Subcutaneous preadipocyte (primary cell): ENCODE measurements at places on chromosomes 1 and 21. TPM values are rescaled to one million over a fixed set of nuclear protein-coding genes. Genes with fewer than 3 reads are reported as not detected.

GJA4 gene
- not detected in 2 replicates for total RNA-seq

HORMAD1 gene
- total RNA-seq, result under 0.01 TPM in 1 of 2 replicates, not detected in the other

TMPRSS2 gene
- not detected in 2 replicates for total RNA-seq

HRNR gene
- not detected in 2 replicates for total RNA-seq

THEM5 gene
- not detected in 2 replicates for total RNA-seq

MYOC gene
- total RNA-seq, result not detected in 2 replicates

HNRNPR gene
- 65.4 and 90.5 TPM in 2 replicates for total RNA-seq

TNFRSF4 gene
- under 0.01 TPM in 1 of 2 replicates, not detected in the other for total RNA-seq

TMEM63A gene
- total RNA-seq, result 15.1 and 28.2 TPM in 2 replicates

DMRTA2 gene
- not detected in 2 replicates for total RNA-seq

ALPL gene
- total RNA-seq, result 7.3 TPM in 1 of 2 replicates, not detected in the other

CSF1 gene
- 45.0 and 64.7 TPM in 2 replicates for total RNA-seq

SH2D1B gene
- under 0.01 TPM in 2 replicates for total RNA-seq

FUCA1 gene
- total RNA-seq, result 1.2 and 1.5 TPM in 2 replicates

OR2G6 gene
- not detected in 2 replicates for total RNA-seq

PROX1 gene
- 0.20 and 0.37 TPM in 2 replicates for total RNA-seq

ERG gene
- under 0.01 and 0.39 TPM in 2 replicates for total RNA-seq

MTARC2 gene
- total RNA-seq, result 2.9 and 3.1 TPM in 2 replicates

OR2M3 gene
- not detected in 2 replicates for total RNA-seq

INSRR gene
- not detected in 2 replicates for total RNA-seq

RGS18 gene
- not detected in 2 replicates for total RNA-seq

ESRRG gene
- not detected in 2 replicates for total RNA-seq

LMOD1 gene
- 0.20 and 1.8 TPM in 2 replicates for total RNA-seq

RIPK4 gene
- total RNA-seq, result under 0.01 TPM in 1 of 2 replicates, not detected in the other

ATAD3C gene
- 0.20 TPM in 1 of 2 replicates, not detected in the other for total RNA-seq

CFAP141 gene
- not detected in 2 replicates for total RNA-seq

RHEX gene
- not detected in 2 replicates for total RNA-seq

SEC16B gene
- 1.2 and 2.6 TPM in 2 replicates for total RNA-seq

SGIP1 gene
- total RNA-seq, result 6.8 and 8.8 TPM in 2 replicates

RPL5 gene
- 1,041 and 1,208 TPM in 2 replicates for total RNA-seq

CELA2A gene
- not detected in 2 replicates for total RNA-seq

CA14 gene
- not detected in 2 replicates for total RNA-seq

IFNLR1 gene
- not detected in 2 replicates for total RNA-seq

MCOLN2 gene
- 0.37 and 0.39 TPM in 2 replicates for total RNA-seq
